HS-5 (cell line): ENCODE measurements at places on chromosomes 4 and X.

DNA sequence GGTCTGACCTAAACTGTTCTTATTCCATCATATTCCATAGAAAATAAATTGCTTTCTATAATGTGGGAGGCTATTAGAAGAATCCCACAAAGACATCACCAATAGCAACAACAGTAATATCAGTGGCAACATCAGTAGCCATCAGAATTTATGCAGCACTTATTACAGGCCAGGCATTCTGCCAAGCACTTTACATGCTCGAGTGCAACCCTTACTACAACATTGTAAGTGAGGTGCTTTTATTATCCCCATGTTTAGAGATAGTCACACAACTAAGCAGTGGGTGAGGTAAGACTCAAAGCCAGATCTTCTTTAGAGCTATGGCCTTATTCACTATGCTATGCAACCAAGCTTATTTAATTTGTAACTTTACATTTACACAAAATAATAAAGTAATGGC is 317.1 kb upstream of the BMP3 start:
- no peak for DNase-seq

- no peak for DNase-seq
These were observed 28.4 kb upstream of the COX7B2 start for GRCh38 chr4:46937493-46937892.

- peak; percentile 93 for DNase-seq
These were observed 105.1 kb downstream of the FNIP2 start for GRCh38 chr4:158873795-158874401.

GRCh38 chr4:112418092-112418491 is 97.9 kb downstream of the NEUROG2 start:
- no peak for DNase-seq

DNA sequence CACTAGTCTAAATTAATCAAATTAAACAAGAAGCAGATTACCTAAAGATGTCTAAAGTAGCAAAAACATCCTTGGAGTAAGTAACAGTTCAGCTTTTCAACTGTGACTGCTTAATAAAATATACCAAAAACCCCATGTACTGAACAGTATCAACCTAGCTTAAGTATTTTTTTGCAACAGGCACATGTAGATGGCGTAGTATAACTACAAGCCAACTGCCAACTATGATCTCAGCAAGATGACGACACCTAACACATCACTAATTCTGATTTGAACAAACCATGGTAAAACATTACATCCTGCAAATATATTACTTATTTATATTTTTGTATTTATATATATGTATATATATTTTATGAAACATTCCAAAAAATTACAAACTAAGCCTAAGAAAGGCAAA is 24.5 kb downstream of the DHX15 start:
- DNase-seq: no peak

DNA sequence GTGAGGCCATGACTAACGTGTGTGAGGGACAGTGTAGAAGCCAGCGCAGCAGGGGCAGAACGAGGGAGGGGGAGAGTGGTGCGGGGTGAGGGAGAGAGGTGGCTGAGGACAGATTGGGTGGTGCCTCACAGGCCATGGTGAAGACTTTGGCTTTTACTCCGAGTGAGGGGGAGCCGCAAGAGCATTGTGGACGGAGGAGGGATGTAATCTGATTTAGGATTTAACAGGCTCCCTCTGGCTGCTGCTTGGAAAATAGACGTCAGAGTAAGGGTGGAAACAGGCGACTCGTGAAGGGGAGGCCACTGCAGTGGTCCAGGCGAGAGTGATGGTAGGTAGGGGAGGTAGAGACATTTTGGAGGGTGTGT is 13.0 kb downstream of the PPP1R3F start:
- no peak for DNase-seq

GRCh38 chr4:32607978-32608377 is 1887.8 kb downstream of the PCDH7 start:
- DNase-seq: no peak

- DNase-seq: no peak
These were observed 6.9 kb downstream of the SLC10A7 start for GRCh38 chr4:146514651-146515357.
